Calu3 (cell line): ENCODE measurements at places on chromosomes 2 and 18.

DNA sequence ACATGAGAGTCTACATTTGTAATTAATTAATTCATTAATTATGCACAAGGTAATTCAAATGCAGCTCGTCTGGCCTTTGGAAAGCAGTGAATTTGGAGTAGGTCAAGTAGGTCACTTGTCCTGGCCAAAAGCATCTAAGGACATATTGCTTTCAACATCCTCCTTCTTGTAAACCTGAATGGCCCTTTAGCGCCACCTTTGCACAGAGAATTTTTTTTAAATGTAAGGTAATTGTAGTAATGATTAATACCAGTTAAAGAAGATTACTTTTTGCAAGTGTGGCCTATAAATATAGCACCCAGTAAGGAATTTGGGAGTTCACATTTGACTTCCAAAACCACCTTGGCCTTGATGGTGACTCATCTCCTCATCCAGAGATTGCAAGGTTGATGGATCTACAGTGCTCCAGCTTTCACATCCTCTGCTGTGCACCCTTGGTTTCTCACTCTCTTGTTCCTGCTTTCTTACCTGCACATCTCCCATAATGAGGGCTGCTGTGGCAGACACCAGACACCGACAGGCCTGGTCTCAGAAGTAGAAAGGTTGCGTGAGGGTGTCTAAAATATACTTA lies 481.7 kb downstream of the TGIF1 start:
- DNase-seq: no peak

DNA sequence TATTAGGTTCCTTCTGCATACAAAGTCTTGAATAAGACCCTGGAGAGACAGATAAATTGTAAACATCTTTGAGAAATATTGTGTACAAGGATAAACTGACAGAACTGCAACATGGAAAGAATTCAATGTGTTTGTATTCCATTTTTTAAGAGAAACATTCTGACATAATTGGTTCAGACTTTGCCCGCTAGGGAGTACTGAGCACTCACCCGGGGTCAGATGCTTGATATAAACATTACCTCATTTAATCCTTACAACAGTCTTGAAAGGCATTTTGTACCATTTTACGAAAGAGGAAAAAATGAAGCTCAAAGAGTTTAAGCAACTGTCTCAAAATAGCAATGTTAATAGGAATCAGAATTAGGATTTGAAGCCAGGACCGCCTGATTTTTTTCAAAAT lies 416.7 kb upstream of the CRIM1 start:
- no peak for DNase-seq

- DNase-seq: no peak
These were observed 170.0 kb downstream of the HRH4 start for GRCh38 chr18:24630346-24630880.

GRCh38 chr2:187148059-187148714 lies 299.2 kb upstream of the ZSWIM2 start:
- DNase-seq: no peak

DNA sequence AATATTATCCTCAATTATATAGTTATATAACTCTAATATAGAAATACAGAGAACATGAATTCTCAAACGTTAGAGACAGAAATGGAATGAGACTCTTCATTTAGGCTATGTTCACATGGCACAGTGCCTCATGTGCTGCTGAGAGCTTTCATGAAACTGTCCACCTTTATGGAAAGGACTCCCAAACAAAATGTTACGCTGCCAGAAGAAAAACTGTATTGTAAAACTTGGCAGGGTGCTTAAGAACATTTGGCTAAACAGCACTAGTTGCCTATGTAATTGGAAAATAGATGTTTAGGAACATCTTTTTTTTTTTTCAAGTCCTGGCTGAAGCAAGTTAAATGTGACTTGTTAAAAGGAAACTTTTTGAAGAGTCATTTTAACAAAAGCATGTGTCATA lies 396.0 kb downstream of the ERBB4 start:
- no peak for DNase-seq

DNA sequence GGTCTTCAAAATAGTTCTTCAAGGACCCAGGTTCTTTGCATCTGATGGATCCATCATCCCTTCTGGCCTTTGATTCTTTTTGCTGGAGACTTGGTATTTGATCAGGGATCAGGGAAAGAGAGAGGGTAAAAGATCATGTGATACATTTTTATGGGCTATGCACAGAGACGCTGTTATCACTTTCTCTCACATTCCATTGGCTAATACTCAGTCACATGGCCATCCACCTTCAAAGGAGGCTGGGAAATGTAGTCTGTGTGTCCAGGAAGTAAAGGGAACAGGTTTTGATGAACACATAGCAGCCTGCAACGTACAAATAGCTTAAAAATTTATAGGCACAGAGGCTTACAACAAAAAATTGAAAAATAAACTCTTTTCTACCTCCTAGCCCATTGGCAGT lies 629.6 kb upstream of the FANCL start:
- DNase-seq: peak; percentile 26

GRCh38 chr2:40434731-40435271 lies 17.1 kb downstream of the SLC8A1 start:
- peak; percentile 57 for DNase-seq

DNA sequence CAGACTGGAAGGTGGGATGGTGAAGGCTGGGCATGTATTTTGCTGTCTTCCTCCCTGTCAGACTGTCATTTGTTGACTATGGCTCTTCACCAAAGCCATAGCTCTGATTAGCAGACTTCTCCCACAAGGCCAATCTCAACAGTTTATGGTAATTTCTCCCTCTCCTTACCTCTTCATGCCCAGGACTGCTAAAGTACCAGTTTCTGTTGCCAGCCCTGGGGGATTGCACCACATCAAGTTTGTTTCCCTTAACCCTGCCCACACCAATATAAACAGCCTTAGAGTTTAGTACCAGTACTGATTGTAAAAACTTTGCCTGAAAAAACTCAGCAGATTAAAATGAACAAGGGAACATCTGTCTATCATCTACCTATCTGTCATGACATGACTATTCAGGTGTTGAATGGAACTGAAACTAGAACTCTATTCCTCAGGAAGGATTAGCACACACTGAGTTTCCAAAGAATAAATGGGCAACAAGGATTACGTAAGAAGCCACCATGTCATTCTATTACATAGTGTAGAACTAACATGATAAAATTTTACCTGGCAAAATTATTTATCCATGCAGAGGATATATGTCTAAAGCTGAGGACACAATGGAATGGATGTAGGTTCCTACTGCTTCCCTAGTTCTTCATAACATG lies 13.7 kb downstream of the FEZ2 start:
- DNase-seq: no peak
